Stimulated activated CD4-positive, alpha-beta T cell treated with anti-CD3 and anti-CD28 coated beads, TNF-alpha, amount 100 ng/mL, for 4 hours (primary cell): ENCODE measurements at places on chromosomes 3 and 15.

GRCh38 chr3:14915636-14916222 lies 31.7 kb upstream of the NR2C2 start:
- no peak for DNase-seq

GRCh38 chr3:159785273-159785708 lies 203.3 kb upstream of the IL12A start:
- DNase-seq, result no peak

DNA sequence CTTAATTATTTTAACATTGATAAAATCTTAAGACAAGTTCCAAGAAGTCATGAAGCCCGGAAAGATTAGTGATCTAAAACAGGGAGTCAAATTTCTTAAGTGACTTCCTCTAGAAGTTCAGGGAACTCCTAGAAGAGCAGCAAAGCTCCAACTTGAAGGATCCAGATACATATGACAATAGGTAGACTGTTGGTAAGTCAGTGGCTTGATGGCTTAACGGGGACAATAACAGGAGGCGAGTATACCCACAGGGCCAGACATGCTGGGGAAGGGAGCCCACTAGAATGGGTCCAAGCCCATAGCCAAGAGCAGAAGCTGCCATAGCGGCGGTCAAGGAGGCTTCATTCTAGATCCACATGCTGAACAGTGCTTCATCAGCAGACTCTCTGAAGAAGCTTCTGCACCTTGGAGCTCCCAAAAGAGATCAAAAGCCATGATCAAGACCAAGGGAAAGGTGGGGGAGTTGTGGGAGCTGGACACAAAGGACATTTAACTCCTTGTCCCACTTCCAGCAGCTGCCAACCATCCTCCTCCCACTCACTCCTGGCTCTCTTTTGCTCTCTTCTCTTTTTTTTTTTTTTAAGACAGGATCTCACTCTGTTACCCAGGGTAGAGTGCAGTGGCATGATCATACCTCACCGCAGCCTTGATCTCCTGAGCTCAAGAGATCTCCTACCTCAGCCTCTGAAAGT lies 10.2 kb upstream of the CA12 start:
- no peak for DNase-seq

- DNase-seq, result no peak
These were observed 3.7 kb downstream of the SHQ1 start for GRCh38 chr3:72844436-72844993.

GRCh38 chr3:136751316-136752171 lies 634 bp downstream of the STAG1 start:
- peak; percentile 53 for DNase-seq

DNA sequence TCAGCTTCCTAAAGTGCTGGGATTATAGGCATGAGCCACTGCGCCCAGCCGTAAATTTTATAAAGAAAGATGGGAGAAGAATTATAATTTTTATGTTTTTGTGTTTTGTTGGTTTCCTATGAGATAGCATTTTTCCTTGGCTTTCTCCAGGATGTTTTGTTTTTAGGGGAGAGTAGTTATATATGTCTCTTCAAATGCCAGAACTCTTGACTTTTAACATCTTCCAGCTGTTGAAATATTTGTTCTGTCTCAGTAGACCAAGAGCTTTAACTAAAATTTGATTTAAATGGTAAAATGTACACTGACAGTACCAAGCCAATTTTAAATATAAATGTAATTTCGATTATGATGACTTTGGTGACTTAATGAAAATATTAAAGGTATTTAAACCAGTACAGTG lies 96.8 kb downstream of the DHX36 start:
- no peak for DNase-seq

DNA sequence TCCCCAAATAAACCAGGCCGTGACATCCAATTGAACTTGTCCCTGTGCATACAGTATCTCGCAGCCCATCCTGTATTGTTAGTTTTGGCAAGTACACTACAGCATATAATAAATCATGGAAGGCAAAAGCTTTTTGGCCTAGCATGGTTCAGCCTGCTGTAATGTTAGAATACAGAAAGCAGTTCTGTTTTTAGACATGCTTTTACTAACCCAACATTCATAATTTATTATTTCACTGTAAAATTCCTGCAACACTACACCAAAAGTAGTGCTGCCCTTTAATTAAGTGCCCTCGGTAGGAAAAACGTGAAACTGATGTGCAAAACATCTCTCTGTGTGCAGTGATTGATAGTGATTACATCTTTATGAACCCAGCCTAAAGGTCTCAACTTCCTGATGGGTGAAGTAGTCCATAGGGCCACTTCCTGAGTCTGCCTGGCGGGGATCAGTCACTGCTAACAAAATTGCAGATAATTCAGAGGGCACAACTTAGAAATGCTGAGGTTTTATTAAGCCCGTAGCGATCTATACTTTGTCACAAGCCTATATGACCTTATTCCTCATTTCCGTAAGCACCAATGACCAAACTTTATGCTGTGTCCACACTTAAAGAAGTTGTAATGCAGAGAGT lies 227.8 kb downstream of the CDIN1 start:
- no peak for DNase-seq

- DNase-seq, result no peak
These were observed 122.0 kb upstream of the SOX14 start for GRCh38 chr3:137641879-137642704.

GRCh38 chr3:73600293-73600938 lies 24.3 kb downstream of the PDZRN3 start:
- no peak for DNase-seq

DNA sequence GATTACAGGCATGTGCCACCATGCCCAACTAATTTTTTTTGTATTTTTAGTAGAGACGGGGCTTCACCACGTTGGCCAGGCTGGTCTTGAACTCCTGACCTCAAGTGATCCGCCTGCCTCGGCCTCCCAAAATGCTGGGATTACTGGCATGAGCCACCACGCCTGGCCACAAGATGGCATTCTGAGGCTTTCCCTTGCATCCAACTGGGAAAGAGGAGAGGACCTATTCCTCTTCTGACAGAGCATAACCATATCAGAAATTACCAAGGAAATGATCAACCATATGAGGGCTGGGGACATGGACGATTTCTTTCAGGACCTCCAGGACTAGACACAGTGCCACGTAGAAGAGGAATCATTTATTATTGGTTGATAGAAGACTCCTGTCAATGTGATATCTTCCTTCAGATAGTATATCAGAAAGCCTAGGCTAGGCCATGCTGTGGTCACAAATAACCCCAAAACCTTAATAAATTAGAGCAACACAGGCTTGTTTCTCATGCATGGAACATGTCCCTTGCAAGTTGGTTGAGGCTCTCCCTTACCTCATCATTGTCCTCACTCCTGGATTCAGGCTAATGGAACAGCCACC lies 372.3 kb upstream of the IL12A start:
- no peak for DNase-seq

- no peak for DNase-seq
These were observed 72.5 kb downstream of the WWTR1 start for GRCh38 chr3:149585401-149585726.
